ENCODE measurements at places on chromosomes 2 and 18. TPM values are rescaled to one million over a fixed set of nuclear protein-coding genes. Genes with fewer than 3 reads are reported as not detected.

GRCh38 chr2:36246320-36246990 lies 109.1 kb upstream of the CRIM1 start:
- DNase-seq: no peak

GRCh38 chr2:20443276-20443920 lies 3.5 kb upstream of the RHOB start:
- peak; percentile 66 for DNase-seq

GRCh38 chr18:61531182-61531581 lies 198.0 kb downstream of the CDH20 start:
- no peak for DNase-seq

Gene DNAH6
- total RNA-seq: 0.76 TPM

Gene TBR1
- total RNA-seq: 0.26 TPM

Gene GALNT13
- 0.54 TPM for total RNA-seq

Gene MYOM1
- 0.21 TPM for total RNA-seq

DNA sequence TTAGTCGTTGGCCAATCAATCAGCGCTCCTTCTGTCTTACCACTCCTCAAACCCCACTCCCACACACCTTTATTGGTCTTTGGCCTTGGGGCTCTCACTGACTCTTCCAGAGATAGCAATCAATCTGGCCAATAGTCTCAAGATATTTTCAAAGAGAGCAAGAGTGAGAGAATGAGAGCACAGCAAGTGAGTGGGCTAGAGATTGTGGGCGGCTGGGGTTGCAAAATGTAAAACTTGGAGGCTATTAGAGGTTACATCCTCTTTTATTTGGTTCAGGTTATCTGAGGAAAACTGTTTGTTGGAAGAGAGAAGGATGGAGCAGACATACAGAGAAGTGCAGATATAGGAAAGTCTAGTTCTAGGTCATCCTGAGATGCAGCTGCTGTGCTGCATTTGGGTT lies 32.8 kb downstream of the TACR1 start:
- DNase-seq: no peak

GRCh38 chr18:48409591-48410094 lies 460 bp upstream of the ZBTB7C start:
- DNase-seq: peak; percentile 28

GRCh38 chr2:239383036-239383758 lies 17.6 kb downstream of the HDAC4 start:
- DNase-seq: no peak

Gene SLC19A3
- total RNA-seq: not detected

DNA sequence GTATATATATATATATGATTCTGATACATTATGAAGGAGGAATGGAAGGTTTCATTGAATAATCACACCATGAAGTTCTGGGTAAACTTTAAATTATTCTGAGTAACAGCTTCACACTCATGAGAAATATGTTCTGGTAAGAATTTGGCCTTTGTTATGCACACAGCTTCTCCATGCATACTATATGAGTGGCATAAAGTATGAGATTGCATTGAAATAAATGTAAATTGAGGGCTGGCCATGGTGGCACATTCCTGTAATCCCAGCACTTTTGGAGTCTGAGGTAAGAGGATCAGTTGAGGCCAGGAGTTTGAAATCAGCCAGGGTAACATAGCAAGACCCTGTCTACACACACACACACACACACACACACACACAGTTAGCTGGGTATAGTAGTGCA lies 50.0 kb upstream of the ARL5A start:
- DNase-seq: no peak

GRCh38 chr2:160252900-160253299 lies 52.8 kb upstream of the ITGB6 start:
- DNase-seq: no peak

Gene R3HDM1
- 52.4 TPM for total RNA-seq

GRCh38 chr2:142965443-142965842 lies 88.0 kb downstream of the KYNU start:
- DNase-seq: no peak

- no peak for DNase-seq
These were observed 405 bp downstream of the SOS1 start for GRCh38 chr2:39120521-39120770.

- peak; percentile 10 for DNase-seq
These were observed 119.9 kb downstream of the PARD3B start for GRCh38 chr2:204665207-204665606.

- peak; percentile 35 for DNase-seq
These were observed 51.1 kb downstream of the CAPN13 start for GRCh38 chr2:30756051-30756719.

DNA sequence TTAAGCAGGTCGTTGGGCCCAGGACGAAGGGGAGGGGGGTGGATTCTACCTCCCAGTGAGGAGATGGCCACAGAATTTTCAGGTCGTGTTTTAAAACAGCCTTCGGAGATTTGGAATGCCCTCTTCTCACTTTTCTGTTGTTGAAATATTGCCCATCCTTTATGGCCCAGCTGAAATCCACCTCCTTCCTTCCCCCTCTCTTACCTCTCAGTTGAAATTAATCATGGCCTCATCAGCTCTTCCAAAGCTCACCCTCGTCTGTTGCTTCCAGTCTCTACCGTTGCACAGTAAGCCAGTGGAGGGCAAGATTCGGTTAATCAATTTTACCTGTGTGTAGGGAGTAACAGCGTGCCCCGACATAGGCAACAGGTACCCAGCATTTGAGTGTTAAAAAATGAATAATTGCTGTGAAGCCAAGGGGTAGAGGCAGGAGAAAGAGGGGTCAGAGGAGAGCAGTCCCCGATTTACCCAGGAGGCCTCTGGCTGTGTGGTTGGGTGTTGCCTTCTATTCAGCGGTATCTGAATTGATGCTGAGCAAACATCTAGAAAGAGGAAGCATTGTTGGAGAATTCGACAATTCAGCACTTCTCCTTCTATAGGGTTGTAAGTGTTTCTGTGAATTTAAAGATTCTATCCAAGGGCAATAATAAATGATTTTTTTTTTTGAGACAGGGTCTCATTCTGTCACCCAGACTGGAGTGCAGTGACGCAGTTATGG lies 8.6 kb upstream of the PDIA6 start:
- no peak for DNase-seq

Gene VRK2
- total RNA-seq: 44.6 TPM

Gene SERPINB5
- 330 TPM for total RNA-seq

DNA sequence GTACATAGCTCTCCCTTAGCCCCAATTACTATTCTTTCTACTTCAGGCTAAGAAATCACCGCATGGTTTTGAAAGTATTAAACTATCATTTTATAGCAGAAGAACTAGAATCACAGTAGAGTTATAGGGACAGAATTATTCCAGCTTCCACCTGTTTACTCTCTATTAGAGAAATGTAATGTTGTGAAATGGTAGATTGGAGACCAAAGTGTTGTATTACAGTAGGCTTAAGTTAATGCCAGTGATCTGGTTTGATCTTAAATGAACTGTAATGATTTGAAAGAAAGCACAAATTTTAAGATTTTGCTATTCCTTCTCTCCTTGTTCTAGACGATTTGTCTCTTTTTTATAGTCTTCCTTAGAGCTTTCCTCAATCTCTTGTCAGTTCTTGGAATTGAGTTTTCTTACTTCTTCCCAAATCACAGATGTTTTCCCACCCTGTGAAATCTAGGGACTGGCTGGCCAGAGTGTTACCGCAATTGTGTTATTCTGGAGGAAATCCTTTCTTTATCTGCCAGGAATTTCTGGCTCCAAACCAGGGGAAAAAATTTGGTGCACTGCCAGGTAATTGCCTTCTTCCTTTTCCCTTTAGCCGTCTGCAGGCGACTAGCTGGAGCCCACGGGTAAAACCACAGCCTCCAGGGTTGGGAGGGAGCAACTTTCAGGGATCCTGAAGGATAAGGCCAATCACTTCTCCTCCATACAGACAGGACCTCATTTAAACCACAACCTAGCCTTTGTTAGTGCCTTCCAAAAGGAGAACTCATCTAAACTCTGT lies 51.7 kb downstream of the NOP58 start:
- peak; percentile 95 for DNase-seq

DNA sequence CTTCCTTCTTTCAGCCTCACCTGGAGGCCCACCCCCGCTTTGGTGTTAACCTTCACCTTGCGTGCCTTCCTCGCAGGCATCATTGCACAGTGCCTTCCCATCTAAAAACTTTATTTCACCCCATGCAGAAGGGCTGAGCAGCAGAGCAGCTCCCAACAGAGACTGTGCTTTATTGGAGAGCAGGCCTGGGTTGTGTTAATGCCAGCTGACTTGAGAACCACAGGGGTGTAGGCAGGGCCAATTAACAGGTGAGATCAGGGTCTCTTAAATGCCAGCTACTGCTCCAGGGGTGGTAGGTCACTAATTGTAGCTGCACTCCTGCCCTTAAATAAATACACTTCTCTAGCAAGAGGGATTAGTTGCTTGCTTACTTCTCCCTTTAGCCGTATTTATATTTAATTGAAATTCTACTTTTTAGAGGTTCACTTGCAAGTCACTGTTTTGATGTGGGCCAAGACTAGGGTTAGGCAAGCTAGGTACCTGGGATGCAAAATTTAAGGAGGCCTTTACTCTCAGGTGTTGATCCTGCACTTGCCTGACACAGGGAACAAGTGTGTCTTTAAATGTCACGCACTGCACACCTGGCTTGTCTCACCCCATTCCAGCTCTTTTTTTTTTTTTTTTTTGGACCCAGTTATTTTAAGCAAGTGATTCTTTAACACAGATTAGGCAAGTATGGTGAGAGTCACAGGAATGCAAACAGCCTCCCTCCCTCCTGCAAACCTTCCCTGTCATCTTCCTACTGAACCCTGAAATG lies 54.5 kb downstream of the LYPD1 start:
- no peak for DNase-seq

DNA sequence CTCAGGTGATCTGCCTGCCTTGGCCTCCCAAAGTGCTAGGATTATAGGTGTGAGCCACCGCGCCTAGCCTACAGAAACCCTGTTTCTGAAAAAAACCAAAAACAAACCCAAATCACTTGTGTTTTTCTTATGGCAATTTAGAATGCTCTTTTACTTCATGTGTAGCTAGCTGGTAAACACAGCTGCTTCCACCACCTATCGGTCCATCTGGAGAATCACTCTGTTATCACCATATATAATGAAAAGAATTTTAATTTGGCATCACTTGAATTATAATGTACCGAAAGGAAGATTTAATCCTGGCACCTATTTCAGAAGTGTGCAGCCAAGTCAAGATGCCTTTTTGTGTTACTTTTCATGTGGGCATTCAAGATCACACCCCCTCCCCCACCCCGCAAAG lies 86.5 kb upstream of the ITGB6 start:
- DNase-seq: no peak

Gene TIA1
- 75.7 TPM for total RNA-seq

Measured in MCF 10A (cell line).